Stimulated activated CD8-positive, alpha-beta memory T cell treated with anti-CD3 and anti-CD28 coated beads, Interleukin-2, amount 100 ng/mL, for 1 hour (primary cell): ENCODE measurements at places on chromosomes 11 and 22.
A peak's percentile ranks its signal among the peaks of the same experiment; 100 is the strongest.

DNA sequence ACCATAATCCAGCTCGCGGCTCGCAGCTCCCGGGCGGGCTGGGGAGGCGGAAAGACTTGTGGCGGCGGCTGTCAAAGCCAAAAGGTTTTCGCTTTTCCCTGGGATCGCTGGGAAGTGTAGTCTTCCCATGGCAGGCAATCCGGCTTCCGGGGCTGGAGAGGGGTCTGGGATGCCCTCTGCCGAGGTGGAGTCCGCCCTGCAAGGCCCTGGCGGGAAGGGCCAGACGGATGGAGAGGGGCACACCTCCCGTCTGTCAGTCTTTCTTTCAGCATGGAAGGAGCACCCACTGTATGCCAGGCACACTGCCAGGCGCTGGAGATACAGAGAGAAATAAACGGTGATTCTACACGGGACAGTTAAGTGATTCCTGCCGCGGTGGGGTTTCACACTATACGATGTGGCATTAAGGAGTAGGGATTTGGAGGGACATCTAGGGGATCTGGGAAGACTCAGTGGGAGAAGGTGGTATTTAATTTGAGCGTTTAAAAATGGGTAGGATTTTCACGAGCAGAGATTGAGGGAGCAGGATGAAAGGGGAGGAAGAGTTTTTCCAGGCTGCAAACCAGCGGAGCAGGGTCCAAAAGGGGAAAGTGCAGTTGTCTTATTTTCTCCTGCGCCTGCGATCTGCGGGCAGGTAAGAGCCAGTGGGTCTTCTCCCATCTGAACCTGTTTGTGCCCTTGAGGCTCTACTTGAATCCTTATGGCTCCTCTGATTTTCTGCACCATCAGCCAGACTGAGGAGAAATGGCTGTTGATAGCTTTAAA, at the start of gene BACE1:
BACE1 (minus strand) TSS at position 60 of the 765 bp plus-strand sequence. CDS start 461 bp downstream, outside the sequence.
- no peak for DNase-seq

DNA sequence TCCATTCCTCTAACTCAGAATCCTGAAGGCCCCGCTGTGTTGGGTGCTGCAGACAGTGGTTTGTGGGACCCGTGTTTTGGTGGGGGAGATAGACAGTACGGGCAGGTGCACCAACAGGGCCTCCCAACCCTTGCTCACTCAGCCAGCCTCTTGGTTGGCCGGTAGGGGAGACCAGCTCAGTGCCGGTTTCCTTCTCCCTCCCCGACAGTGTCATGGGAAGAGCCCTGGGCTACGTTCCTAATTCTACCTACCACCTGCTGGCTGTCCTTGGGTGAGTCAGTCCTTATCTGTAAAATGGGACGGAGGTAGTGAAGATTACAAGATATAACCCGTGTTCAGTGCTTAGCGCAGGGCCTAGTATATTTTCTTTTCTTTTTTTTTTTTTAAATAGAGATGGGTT, 5.9 kb downstream of the TMEM134 start:
- DNase-seq = no peak

GRCh38 chr22:41327124-41327523, 25.8 kb downstream of the ZC3H7B start:
- no peak for DNase-seq

DNA sequence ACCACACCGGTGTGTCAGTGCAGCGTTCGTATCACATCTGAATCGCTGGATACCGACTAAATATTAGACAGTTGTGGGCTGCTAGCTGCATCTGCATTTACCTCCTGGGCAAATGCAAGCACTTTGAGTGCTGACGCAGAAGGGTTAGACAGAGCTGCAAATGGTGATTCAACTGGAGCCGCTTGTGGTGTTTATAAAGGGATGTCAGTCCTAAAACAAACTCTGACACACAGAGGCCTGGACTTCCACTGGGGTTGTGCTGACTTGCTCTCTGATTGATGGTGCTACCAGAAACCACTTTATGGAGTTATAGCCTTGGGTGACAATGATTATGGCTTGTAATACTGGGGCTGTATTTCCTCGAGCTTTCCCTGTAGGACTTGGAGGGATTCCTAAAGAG, 374.4 kb downstream of the NTM start:
- DNase-seq = no peak

DNA sequence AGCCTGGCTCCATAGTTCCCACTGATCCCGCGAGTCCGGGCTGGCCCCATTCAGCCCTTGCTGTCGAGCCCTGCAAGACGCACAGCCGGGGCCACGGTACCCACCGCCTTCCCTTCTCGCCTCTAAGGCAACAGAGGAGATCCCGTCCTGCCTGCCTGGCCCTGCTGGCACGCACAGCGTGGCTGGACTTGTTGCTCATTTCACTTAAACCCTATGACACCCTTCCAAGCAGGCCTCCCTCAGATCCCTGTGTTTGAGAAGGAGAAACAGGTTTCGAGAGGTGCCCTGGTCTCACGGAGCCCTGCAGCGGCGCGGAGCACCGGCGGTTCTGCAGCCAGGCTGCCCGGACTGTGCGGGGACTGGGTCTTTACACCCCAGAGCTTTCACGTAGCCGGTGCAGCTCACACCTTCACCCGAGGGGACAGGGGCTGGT, 1048.4 kb downstream of the BRD1 start:
- DNase-seq = no peak

GRCh38 chr22:17712441-17712840, 61.8 kb downstream of the BID start:
- no peak for DNase-seq

- no peak for DNase-seq
Measured at GRCh38 chr22:24409707-24410106, 17.7 kb upstream of the ADORA2A start.

DNA sequence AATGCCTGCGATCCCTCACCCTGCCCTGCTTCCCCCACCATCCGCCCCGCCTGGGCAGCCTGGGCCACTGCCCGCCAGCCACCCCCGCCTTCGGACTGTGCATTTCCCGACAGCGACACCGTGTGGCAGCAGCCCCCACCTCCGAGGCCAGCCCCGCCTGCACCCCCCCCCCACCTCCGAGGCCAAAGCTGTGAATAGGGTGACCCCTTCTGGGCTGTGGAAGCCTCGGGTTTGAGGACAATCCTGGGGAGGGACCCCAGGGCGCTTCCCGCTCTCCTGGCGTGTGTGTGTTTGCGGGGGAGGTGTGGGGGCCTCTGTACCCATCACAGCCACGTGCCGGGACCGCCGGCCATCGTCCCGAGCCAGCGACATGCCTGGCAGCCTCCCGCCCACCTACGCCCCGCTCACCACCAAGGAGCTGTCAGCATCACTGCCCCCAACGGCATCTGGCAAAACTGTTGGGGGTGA, 33.8 kb upstream of the PPARA start:
- peak; percentile 79 for DNase-seq

DNA sequence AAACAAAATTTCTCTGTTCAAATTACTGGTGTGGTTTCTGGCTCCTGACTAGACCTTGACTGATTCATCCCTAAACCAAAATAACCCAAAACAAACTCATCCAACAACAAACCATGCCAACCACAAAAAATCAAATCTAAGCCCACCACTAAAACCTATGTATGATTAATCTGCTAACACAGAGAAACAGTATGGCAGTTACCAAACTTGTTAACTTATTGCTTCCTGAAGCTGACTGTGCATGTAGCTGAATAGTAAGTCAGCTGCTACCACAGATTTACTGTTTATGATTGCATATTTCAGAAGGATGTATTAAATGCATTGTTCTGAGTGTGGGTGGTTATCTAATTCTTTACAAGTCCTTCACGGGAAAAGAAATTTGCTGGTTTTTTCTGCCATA, 231.1 kb downstream of the SWAP70 start:
- DNase-seq = no peak

- DNase-seq = no peak
Measured at GRCh38 chr11:37134637-37135036, 536.6 kb upstream of the RAG2 start.

DNA sequence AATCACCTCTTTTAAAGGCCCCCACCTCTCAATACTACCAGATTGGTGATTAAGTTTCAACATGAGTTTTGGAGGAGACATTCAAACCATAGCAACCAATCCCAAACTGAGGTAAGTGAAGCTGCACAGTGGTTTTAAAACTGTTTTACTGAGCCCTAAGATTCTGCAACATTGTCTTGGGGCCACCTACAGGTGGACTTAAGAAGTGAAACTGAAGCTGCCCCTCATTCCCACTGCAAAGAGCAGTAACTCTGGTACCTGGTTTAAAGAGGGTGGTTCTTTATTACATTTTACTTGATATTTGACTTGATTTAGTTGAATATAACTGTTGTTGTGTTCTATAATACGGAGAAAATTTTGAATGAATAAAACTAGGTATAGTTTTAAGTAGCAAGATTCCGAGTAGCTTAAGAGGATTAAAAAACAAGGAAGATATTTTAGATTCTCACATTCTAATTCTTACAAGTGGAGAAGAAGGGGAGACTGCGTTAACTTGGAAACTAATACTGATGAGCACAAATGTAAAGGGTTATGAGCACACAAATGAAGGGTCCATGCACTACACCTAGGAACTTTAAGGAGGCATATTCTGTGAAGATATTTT, 26.7 kb downstream of the SYT9 start:
- DNase-seq = no peak

- DNase-seq = no peak
Measured at GRCh38 chr11:9462806-9463537, 2.2 kb downstream of the ZNF143 start.

DNA sequence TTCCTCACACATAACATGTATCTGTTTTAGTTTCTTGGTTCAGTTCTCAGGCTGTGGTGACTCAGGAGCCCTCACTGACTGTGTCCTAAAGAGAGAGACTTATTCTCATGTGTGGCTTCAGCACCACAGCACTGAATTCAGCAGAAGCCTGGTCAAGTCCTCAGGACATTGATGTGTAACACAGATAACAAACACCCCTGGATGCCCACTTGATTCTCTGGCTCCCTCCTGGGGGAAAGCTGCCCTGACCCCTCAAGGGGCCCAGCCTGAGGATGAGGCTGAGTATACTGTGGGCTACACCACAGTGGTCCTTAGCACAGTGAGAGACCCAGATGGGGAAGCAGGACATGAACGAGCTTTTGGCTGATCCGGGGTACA, 87.2 kb upstream of the VPREB1 start:
- DNase-seq = no peak

- peak; percentile 60 for DNase-seq
Measured at GRCh38 chr11:67265633-67266448, 432 bp upstream of the GRK2 start.

DNA sequence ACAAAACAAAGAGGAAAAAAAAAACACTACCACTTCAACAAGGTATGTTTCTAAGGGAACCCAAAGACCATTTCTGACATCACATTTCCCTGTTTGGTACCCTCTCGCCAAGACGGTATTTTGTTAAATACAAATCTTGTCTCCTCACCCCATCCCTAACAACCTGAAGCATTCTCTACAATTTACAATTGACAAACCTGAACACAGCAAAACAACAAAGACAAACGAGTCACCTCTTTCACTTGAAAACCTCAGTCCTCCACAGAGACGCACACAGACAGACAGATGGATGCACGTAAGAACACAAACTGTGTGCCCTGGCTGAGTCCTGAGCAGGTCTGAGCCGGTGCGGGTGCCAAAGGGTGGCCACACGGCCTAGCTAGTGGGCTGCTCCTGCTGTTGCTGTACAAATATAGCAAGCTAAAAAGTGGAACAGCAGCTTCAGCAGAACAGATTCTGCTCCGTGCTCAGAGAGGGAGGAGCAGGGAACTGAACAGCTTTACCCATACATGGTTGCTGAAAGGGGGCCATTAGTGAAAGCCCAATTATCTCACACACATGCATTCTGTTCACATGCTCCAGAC, 28.5 kb downstream of the CELF1 start:
- DNase-seq = no peak

GRCh38 chr11:106011481-106011880, 10.6 kb downstream of the MSANTD4 start:
- no peak for DNase-seq

DNA sequence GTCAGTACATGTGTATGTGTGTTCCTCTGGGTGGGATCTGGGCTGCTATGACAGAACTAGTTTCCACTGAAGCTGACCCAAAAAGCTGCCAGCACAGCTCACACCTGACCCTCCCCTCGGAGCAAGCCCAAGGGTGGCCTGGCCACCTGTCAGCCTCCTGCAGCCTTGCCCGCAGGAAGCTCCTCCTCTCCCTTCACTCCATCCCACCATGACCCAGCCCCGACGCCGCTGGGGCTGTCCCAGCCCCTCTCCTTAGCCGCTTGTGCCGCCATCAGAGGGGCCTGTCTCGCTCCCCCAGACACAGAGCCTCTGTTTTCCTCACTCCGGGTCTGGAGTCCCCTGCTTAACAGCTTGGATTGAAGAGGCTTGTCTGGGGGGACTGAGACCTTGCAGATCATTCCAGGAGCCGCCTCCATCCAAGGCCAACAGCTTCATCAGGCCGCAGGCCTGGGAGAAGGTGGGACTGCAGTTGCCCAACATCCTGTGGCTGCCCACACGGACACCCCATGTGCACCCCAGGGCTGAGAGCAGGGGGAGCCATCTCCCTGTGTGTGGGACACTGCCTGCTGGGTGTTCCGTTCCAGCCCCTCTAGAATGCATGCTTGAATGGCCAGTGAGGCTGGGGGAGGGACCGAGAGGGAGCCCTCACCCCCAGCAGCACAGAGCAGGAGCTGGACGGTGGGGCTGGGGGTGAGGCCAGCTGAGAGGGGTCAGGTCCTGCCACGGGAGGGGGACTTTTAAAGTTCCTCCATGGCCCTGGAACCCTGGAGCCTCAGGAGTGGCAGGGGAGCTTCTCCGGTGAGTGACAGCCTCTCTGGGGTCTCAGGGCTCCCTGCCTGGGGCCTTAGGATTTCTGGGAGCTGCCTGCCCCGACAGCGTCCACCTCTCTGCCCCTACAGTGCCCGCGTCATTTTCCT, 696 bp downstream of the MRGPRF start:
- DNase-seq = no peak

GRCh38 chr11:117180020-117180419, 1.5 kb downstream of the SIDT2 start:
- DNase-seq = no peak

DNA sequence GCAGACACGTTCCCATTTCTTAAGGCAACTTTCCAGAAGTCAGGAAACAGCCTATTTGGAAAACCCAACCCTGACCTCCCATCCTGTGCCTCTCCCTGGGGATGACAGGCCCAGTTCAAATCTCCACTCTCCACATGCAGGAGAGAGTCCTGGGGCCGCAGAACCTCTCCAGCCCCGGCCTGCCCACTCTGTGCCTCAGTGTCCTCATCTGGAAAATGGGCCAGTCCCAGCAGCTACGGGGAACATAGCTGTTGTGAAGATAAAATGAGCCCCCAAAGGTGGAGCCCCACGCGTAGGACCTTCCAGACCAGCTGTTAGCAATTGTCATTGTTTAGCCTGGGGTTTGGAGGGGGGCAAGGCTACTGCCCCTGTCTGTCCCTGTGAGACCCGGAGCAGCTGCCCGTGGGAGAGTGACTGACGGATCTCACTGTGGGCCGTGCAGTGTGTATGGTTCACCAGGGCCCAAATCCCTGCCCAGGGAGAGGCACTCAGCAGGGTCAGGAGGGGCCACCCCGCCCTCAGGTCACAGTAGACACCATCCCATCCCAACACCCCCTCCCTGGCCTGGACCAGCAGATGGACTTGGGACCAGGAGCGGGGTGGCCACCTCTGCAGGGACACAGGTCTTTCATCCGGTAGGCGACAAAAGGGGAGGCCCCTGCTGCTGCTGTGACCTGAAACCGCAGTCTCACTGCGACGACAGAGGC, 145.9 kb downstream of the CTTN start:
- DNase-seq = no peak
